ENCODE measurements at places on chromosomes 16 and 17.
A peak's percentile ranks its signal among the peaks of the same experiment; 100 is the strongest.

DNA sequence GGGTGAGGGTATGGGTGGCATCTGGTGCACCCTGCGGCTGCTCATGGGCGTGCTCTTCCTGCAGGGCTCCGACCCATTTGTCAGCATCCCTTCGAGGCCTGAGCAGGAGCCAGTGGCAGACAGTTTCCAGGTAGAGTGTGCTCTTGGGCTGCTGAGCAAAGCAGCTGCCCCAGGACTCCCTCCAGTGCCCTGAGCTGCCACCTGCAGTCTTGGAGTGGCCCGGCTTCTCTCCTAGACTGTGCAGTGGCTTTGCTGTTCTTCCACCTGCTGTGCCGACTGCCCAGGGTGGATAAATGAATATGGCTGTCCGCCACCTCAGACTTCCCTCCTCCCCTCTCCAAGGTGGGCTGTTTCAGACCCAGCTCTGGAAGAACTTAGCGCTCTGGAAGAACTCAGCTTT, 10.8 kb upstream of the JPT2 start:
- DNase-seq, result no peak

- DNase-seq, result no peak
These were observed 7.6 kb upstream of the CACNG4 start for GRCh38 chr17:66956941-66957340.

DNA sequence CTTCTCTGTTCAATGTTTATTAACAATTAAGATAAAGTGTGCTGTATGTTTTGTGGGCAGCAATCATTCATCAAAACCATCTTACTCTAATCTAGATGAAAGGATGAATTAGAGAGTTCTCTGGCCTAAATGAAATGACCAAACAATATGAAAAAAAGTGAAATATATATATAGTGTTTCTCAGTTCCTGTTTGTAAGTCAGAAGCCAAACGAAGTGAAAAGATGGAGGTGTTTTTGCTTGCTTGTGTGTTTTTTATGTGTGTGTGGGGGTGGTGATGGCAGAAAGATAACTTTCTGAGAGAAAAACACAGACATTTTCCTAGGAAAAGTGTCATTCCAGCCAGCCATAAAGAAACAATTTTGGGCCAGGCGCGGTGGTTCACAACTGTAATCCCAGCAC, 138.6 kb downstream of the CDH8 start:
- DNase-seq, result no peak

GRCh38 chr17:45090711-45091110, 29.6 kb downstream of the NMT1 start:
- no peak for DNase-seq

- no peak for DNase-seq
These were observed 3.9 kb downstream of the CYBC1 start for GRCh38 chr17:82446649-82447048.

DNA sequence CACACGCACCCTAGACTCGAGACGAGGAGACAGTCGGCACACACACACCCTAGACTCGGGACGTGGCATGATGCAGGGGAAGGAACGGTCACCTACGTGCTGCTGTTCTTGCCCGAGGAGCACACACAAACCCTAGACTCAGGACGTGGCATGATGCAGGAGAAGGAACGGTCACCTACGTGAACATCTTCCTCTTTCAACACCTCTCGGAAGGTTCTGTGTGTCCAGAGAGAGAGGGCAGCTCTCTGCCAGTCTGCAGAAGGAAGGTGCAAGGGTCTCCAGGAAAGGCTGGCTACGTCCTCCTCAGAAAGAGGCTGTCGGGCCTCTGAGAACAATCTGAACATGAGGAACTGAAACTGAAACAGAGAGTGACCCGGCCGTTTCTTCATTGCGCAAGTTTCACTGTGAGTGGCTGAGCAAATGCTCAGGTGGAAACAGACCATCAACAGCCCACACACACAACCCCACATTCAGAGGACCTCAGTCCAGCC, 43.4 kb downstream of the ZNF276 start:
- DNase-seq, result no peak

GRCh38 chr17:31738996-31739699, 119.9 kb downstream of the COPRS start:
- DNase-seq, result no peak

- DNase-seq, result no peak
These were observed 17.2 kb downstream of the PLCD3 start for GRCh38 chr17:45115015-45115625.

DNA sequence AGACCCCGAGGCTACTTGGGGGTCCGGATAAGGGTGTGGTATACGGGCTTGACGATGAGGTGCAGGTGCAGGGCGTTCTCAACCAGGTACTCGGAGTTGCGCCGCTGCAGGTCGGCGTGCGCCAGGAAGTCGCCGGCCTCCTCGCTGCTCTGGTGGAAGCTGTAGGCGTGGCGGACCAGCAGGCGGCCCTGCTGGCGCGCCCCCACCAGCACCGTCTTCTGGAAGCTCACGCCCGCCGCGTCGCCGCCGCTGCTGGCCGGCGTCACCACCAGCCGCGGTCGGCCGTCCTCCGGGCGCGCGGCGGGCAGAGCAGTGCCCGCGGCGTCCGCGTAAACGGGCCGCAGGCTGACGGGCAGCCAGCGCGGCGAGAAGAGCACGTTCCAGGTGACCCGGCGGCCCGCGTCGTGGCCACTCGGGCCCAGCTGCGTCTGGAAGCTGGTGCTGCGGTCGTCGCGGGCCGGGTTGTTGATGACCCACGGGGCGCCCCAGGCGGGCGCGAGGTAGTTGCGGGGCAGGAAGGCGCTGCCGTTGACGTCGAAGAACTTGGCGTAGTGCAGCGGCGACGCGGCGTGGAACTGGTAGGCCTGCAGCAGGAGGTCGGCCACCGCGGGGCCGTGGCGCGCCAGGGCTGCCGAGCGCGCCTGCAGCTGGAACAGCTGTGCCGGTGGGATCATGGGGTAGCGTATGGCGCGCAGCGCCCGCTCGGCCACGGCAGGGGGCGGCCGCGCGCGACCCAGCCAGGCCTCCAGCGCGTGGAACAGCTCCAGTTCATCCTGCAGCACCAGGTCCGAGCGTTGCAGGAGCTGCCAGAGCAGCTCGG, 4.8 kb downstream of the BTBD17 start:
- no peak for DNase-seq

DNA sequence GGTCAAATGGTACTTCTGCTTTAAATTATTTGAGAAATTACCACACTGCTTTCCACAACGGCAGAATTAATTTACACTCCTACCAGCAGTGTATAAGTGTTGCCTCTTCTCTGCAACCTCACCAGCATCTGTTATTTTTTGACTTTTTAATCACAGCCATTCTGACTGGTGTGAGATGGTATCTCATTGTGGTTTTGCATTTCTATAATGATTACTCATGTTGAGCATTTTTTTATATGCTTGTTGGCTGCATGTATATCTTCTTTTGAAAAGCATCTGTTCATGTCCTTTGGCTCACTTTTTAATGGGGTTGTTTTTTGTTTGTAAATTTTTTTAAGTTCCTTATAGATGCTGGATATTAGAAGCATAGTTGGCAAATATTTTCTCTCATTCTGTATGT, 446.7 kb downstream of the PMP22 start:
- DNase-seq, result no peak

GRCh38 chr16:4675864-4676786, 17.2 kb upstream of the NUDT16L1 start:
- peak; percentile 48 for DNase-seq
